Tibial artery (tissue), 4 donors: ENCODE measurements at places on chromosomes 4 and X.
A peak's percentile ranks its signal among the peaks of the same experiment; 100 is the strongest.

DNA sequence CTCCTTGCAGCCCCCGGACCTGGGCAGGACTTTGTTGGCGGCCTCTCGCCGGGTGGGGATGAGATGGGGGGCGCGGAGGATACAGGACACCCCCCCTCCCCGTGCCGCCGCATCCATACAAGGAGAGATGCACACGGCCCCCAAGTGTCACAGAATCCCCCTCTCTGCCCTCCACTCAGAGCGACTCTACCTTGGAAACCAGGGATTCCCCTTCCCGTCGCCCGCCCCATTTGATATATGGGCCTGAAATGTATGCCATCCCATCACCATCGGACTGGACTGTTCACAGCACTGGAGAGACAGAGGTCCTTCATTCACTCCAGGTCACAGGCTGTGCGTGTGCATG lies 426 bp downstream of the PORCN start:
- H3K27me3 ChIP-seq: no peaks in the 10 kb centered on the region
- H3K4me3 ChIP-seq: peak overlapping the region; percentile 78
- no peaks in the 10 kb centered on the region for H3K36me3 ChIP-seq
- no peaks in the 10 kb centered on the region for H3K4me1 ChIP-seq
- peak overlapping the region; percentile 71 for H3K27ac ChIP-seq

- H3K4me3 ChIP-seq: no peak overlapping the region
- DNase-seq: no peak
- no peak overlapping the region for H3K27ac ChIP-seq
Observed at GRCh38 chr4:183384516-183384915, 59.9 kb upstream of the CDKN2AIP start.

DNA sequence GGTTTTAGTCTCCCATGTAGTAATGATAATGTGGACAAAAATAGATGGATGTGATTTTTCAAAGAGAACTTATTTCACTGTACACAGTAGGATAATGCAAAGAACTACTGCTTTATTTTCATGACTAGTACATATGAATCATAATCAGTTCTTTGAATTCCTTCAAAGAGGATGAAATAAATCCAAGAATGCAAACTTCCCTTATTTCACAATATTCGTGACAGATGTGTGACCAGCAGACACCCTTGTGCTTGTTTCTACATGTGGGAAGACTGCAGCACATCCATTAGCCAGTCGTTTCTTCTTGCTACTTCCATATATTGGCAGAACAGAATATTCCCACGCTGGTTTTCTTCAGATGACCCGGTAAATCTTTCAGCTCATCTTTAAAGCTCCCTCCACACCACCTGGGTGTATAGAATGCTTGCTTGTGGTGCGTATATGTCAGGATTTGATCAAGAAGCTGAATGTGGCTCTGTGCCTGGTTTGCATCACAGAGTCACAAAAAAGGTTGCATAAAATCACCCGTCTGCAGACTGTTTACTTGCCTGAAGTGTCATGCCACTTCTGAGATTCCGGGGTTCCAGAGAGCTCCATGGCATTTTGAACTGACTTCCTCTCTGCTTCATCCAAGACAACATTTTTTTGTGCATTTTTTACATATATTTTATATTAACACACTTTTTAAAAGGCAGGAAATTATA lies 47.7 kb upstream of the FAT4 start:
- H3K27me3 ChIP-seq: no peaks in the 10 kb centered on the region
- no peak overlapping the region for H3K27ac ChIP-seq
- H3K4me3 ChIP-seq: no peak overlapping the region
- H3K36me3 ChIP-seq: no peaks in the 10 kb centered on the region

DNA sequence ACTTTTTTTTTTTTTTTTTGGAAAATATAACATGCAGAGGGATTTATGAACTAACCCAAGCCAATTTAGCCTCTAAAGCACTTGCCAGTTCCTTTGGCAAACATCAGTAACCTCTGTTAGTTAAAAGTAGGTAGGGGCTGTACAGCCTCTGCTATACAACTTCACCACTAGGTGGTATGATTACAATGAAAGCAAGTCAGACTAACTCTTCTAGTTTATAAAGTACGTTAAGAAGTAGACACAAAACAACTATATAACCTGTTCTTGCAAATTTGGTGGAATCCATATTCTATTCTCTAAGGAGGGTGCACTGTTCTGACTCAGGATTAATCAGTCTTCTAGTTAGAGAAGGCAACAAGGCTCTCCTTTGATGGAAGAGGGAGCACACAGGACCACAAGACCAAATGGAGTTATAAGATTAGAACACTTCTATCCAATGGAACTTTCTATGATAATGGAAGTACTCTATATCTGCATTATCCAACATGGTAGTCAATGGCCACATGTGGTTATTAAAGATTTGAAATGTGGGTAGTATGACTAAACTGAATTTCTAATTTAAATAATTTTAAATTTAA lies 12.8 kb downstream of the AIMP1 start:
- no peak overlapping the region for H3K27ac ChIP-seq
- no peaks in the 10 kb centered on the region for H3K4me1 ChIP-seq
- H3K4me3 ChIP-seq: no peak overlapping the region

DNA sequence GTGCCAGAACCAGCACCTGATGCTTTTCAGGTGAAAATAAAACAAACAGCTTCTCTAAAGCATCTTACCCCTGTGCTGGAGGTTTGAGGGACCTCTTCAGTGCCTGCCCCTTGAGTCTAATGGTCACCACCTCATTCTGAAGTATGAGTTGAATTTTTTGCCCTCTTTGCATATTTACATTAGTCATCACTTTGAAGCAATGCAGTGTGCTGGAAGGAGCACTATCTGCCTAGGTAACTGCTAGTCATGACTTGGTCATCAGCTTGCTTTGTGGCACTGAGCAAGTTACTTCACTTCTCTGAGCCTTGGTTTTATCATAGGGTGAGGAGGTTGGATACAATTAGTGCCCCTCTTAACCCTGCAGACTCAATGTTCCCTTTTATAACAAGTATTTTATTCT lies 44.9 kb downstream of the SPATA18 start:
- H3K27me3 ChIP-seq: peaks cover 3% of the 10 kb centered on the region
- H3K4me1 ChIP-seq: no peaks in the 10 kb centered on the region
- no peak overlapping the region for H3K4me3 ChIP-seq

DNA sequence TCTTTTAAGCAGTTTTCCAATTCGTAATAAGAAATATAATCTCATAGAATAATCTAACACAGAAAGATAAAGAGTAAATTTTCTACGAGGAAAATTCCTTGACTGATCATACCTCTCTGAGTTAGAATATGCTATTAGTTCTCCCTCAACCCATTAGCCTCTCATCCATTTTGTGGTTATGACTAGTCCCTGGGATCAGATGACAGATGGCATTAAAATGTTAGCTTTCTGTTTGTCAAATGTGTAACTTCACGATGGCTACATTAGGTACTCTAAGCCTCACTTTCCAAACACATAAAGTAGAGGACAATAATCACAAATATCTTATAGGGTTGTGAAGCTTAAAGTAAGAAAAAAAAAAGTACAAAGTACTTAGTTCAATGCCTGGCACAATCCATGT lies 112.2 kb downstream of the ZAR1 start:
- no peak for DNase-seq
- H3K27ac ChIP-seq: no peak overlapping the region
- H3K27me3 ChIP-seq: no peaks in the 10 kb centered on the region
- H3K4me1 ChIP-seq: no peaks in the 10 kb centered on the region
- no peak overlapping the region for H3K4me3 ChIP-seq
- H3K36me3 ChIP-seq: peaks cover 18% of the 10 kb centered on the region

- H3K4me3 ChIP-seq: no peak overlapping the region
- no peaks in the 10 kb centered on the region for H3K27me3 ChIP-seq
- no peaks in the 10 kb centered on the region for H3K36me3 ChIP-seq
- no peaks in the 10 kb centered on the region for H3K4me1 ChIP-seq
Observed at GRCh38 chr4:178970433-178971140, 1528.3 kb upstream of the AGA start.

DNA sequence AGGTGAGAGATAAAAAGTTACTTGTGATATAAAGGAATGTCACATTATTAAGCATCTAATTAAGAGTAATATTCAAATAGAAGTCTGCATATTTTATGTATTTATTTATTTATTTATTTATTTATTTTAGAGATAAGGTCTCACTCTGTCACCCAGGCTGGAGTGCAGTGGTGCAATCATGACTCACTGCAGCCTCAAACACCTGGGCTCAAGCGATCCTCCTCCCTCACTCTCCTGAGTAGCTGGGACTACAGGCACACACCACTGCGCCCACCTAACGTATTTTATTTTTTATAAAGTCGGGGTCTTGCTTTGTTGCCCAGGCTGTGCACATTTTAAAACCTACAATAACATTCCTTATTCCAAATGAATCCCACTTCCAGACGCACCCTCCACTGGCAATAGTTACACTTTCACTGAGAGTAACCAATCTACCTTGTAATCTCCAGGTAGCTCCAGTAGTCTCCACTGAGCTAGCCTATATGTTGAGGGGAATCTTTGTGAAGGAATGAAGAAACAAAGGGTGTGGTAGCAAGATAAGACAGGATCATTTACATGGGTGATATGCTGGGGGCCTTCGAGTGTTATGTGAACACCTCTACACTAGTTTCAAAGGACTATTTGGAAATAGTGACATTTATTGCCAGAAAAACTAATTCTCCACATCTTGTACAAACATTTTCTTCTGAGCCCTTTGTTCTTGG lies 11.9 kb downstream of the SH3D19 start:
- H3K27ac ChIP-seq: no peak overlapping the region
- H3K27me3 ChIP-seq: no peaks in the 10 kb centered on the region
- H3K4me3 ChIP-seq: no peak overlapping the region
- no peaks in the 10 kb centered on the region for H3K4me1 ChIP-seq
- no peak for DNase-seq

GRCh38 chr4:57504139-57504538 lies 394.0 kb upstream of the IGFBP7 start:
- no peaks in the 10 kb centered on the region for H3K36me3 ChIP-seq
- no peak overlapping the region for H3K27ac ChIP-seq
- H3K27me3 ChIP-seq: no peaks in the 10 kb centered on the region

- H3K27me3 ChIP-seq: no peaks in the 10 kb centered on the region
- H3K36me3 ChIP-seq: no peaks in the 10 kb centered on the region
- no peak for DNase-seq
- H3K4me3 ChIP-seq: no peak overlapping the region
- no peak overlapping the region for H3K27ac ChIP-seq
Observed at GRCh38 chrX:136130931-136131833, 16.2 kb upstream of the FHL1 start.

DNA sequence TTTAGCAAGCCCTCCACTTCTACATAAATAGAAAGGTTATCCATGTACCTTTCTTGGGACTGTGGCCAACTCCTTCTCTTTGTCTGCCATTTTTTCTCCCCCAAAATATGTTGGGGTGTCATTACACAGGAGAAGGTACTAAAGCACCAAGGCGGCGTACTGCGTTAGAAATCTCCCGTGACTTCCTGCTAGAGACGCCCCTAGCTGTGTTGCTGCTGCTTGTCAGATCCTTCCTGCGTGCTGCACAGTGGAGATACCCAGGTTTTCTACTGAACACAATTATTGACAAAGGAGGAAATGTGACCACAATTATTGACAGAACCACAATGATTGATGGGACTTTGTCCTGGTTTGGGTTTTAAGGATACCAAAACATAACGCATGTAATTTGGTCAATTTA lies 97.7 kb downstream of the EFHC2 start:
- H3K4me1 ChIP-seq: no peaks in the 10 kb centered on the region
- DNase-seq: no peak

DNA sequence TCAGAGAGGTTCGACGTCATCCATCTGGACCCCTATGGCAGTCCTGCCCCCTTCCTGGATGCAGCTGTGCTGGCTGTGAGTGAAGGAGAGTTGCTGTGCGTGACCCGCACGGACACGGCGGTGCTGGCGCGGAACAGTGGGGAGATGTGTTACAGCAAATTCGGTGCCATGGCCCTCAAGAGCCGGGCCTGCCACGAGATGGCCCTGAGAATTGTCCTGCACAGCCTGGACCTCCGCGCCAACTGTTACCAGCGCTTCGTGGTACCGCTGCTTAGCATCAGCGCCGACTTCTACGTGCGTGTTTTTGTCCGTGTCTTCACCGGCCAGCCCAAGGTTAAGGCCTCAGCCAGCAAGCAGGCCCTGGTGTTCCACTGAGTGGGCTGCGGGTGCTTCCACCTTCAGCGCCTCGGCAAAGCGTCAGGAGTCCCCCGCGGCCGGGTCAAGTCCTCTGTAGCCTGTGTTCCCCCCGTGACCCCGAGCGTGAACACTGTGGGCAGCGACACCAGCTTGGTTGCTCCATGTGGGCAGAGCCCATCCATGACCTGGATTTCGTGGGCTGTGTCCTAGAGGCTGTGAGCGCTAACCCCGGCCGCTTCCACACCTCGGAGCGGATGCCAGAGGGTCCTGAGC lies 186.7 kb upstream of the SLITRK2 start:
- H3K4me1 ChIP-seq: no peaks in the 10 kb centered on the region
- no peak for DNase-seq
- H3K27ac ChIP-seq: no peak overlapping the region
- no peaks in the 10 kb centered on the region for H3K36me3 ChIP-seq

DNA sequence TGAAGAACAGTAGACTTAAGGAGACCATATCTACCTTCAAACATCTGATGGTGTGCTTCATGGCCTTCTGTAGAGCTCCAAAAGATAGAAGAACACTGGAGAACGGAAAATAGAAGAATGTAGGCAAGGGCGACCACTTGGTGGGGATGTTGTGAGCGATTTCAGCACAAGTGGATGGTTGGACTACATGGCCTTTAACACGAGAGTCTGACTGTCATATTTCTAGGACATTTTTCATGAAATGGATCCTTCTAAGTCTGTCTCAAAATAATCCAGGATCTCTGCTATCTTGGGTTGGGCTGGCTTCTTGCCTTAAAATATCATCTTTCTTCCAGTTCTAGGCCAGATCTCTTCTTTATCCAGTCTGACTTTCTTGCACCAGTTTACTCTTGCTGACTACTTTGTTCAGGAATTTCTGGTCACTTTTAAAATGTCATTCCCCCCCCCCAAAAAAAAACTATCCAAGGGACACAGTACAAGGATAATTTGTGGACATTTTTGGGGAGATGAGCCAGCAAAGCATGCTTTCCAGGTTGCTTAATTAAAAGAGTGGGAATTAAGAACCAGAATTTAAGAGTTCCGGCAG lies 1.2 kb upstream of the MID1IP1 start:
- peak overlapping the region; percentile 96 for H3K27ac ChIP-seq
- no peaks in the 10 kb centered on the region for H3K27me3 ChIP-seq
- no peaks in the 10 kb centered on the region for H3K4me1 ChIP-seq
- H3K36me3 ChIP-seq: no peaks in the 10 kb centered on the region
- no peak for DNase-seq

GRCh38 chr4:102308032-102308799 lies 37.1 kb downstream of the SLC39A8 start:
- no peak overlapping the region for H3K4me3 ChIP-seq
- H3K4me1 ChIP-seq: no peaks in the 10 kb centered on the region
- H3K27ac ChIP-seq: no peak overlapping the region
- no peaks in the 10 kb centered on the region for H3K36me3 ChIP-seq
- no peak for DNase-seq

DNA sequence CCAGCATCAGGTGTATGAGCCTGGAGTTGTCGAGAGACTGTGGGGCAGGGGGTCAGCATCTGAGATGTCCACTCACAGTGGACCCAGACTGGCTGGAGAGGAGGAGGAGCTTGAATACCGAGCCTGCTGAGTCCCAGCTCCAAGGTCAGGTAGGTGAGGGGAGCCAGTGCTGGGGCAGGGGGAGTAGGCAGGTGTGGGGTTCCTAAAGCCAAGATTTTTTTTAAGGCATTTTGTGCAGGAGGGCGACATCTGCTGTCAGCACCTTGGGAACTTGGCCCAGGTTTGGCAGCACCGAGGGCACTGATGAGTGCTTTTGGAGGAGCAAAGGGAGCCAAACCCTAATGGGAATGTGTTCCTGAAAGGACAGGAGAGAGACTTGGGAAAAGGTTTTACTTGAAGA lies 64.2 kb upstream of the MSANTD1 start:
- no peaks in the 10 kb centered on the region for H3K4me1 ChIP-seq
- peaks cover 96% of the 10 kb centered on the region for H3K36me3 ChIP-seq
- no peak overlapping the region for H3K4me3 ChIP-seq
- no peak overlapping the region for H3K27ac ChIP-seq
- no peak for DNase-seq
- no peaks in the 10 kb centered on the region for H3K27me3 ChIP-seq
